ENCODE measurements at places on chromosomes 13 and 19.

- no peak for DNase-seq
These were observed 43.6 kb downstream of the ARHGAP35 start for GRCh38 chr19:46904114-46905060.

DNA sequence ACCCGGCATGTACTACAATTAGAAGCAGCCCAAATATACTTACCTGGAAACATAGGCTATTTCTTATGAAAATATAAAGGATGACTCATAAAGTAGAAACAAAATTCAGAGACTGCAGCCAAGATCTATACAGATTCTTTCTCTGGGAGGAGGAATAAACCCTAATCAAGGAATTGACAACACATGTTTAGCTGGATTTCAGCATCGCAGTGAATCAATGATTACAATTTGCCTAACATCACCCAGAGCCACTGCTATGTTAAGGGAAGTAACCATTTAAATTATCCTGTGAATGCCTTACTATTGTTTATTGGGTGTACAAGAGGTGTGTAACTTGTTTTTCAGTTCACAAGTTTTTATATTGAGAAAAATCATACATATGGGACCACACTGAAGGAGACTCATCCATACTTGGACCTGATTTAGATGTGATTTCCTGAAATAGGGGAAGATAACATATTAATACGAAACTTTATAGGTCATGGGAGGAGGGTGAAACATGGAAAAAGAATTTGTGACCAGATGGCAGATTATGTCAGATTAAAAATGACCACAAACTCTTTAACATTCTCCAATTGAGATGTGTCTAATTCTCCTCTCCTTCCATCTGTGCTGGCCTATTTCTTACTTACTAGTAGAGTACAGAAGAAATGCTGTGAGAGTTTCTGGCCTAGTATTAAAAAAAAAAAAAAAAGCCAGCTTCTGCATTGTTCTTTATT lies 1168.4 kb downstream of the SLITRK1 start:
- DNase-seq: no peak

- DNase-seq: no peak
These were observed at the start of gene ADAMTSL5 for GRCh38 chr19:1512671-1513498. Gene ADAMTSL5, minus strand, starts transcription at chr19:1513019. Its CDS starts 2,076 bp downstream, at chr19:1510943.

GRCh38 chr13:77874406-77874805 lies 44.2 kb downstream of the EDNRB start:
- no peak for DNase-seq
